ENCODE measurements at places on chromosomes 5 and 9. TPM values are rescaled to one million over a fixed set of nuclear protein-coding genes. Genes with fewer than 3 reads are reported as not detected.
A peak's percentile ranks its signal among the peaks of the same experiment; 100 is the strongest.

GRCh38 chr9:116939614-116940013 lies 252.5 kb downstream of the TRIM32 start:
- no peaks in the 10 kb centered on the region for H3K36me3 ChIP-seq
- no peak overlapping the region for H3K4me3 ChIP-seq
- H3K27me3 ChIP-seq, result no peaks in the 10 kb centered on the region
- peak; percentile 89 for DNase-seq
- H3K4me1 ChIP-seq, result peaks cover 2% of the 10 kb centered on the region

- peak within 1 kb of the TSS; percentile 55 for H3K27ac ChIP-seq
- H3K4me3 ChIP-seq, result peak within 1 kb of the TSS; percentile 91
- H3K36me3 ChIP-seq, result peaks cover 6% of the 10 kb centered on the region
- peaks cover 2% of the 10 kb centered on the region for H3K4me1 ChIP-seq
These were observed at the start of gene CCNJL for GRCh38 chr5:160312134-160312959. Gene CCNJL (minus strand): TSS chr5:160312564. CDS start chr5:160311923, 641 bp downstream.

The CAVIN4 gene
- 4.2 TPM for total RNA-seq

GRCh38 chr9:13282998-13283397 lies 3.5 kb upstream of the MPDZ start:
- no peaks in the 10 kb centered on the region for H3K36me3 ChIP-seq
- H3K4me1 ChIP-seq, result peaks cover 15% of the 10 kb centered on the region
- no peaks in the 10 kb centered on the region for H3K27me3 ChIP-seq
- H3K4me3 ChIP-seq, result no peak overlapping the region
- DNase-seq, result peak; percentile 42

DNA sequence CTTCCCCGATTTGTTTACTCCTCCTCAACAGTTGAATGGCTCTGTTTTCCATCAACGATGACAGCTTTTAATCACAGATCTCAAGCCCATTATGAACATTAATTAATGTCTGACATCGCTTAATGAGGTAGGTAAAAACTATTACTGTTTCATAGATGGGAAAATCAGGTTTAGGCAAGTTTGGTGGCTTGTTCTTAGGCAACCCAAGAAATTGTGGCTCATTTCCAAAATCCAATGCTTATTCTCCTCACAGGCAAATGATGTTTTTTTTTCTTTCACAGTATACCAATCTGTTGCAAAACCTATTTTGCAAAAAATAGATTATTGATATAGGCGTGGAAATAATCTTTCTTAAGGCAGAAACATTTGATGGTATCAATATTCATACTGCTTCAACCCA lies 70.8 kb upstream of the CHD1 start:
- H3K4me1 ChIP-seq, result no peaks in the 10 kb centered on the region
- DNase-seq, result no peak
- H3K27ac ChIP-seq, result no peak overlapping the region
- no peak overlapping the region for H3K4me3 ChIP-seq

GRCh38 chr5:164360589-164360988 lies 855.2 kb downstream of the MAT2B start:
- H3K27me3 ChIP-seq, result no peaks in the 10 kb centered on the region
- H3K4me3 ChIP-seq, result no peak overlapping the region
- H3K4me1 ChIP-seq, result peaks cover 6% of the 10 kb centered on the region
- no peak overlapping the region for H3K27ac ChIP-seq
- H3K36me3 ChIP-seq, result no peaks in the 10 kb centered on the region
- peak; percentile 63 for DNase-seq

DNA sequence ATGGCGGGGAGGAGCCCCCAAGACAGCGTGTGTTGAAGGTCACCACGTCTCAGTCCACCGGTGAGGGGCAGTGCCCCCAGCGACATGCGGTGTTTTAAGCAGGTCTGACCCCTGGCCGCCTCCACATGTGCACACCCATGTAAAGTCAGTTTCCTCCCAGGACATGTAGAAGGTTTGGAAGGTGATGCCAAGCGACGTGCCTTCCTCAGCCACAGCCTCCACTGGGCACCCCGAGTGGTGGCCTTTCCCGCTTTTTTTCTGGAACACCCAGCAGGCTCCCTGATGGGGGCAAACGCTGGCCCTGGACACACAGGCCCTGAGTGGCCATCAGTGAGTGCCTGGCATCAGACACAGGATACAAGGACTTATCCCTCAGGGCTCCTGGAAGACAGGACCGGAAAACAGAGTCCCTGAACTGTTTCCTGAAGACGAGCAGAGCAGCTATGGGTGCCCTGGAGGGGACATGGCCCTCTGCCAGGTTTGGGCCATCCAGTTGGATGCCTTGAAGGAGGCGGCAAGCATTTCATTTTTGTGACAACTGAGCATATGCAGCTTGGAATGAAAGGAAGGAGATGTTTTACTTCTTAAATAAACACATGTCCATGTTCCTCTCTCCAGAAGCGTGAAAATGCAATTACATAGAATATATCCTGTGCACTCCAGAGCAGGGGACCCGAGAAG lies 275.8 kb upstream of the IRX2 start:
- DNase-seq, result no peak
- H3K27ac ChIP-seq, result no peak overlapping the region
- H3K4me1 ChIP-seq, result no peaks in the 10 kb centered on the region
- H3K27me3 ChIP-seq, result no peaks in the 10 kb centered on the region

The PCDHGA12 gene
- 9.7 TPM for total RNA-seq

DNA sequence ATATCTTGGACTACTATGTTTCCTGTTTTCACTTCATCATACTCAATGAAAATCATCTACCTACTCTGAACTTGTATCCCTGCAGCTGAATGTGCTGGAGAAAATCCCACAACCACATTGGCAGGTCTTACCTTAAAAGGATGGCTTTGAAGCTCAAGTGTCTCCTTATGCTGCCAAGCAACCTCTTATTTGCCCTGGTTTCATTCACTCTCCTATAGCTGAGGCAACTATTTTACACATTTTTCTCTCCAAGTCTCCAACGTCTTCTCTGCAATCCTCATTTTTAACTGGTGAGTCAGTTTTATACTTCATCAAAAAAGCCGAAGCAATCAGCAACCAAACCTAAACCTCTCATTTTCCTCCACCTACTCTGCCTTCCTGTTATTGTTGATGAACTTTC lies 49.7 kb downstream of the POU4F3 start:
- H3K4me3 ChIP-seq, result no peak overlapping the region
- no peaks in the 10 kb centered on the region for H3K4me1 ChIP-seq
- DNase-seq, result peak; percentile 29
- peaks cover 1% of the 10 kb centered on the region for H3K27me3 ChIP-seq

The IGIP gene
- 5.0 TPM for total RNA-seq

- peaks cover 45% of the 10 kb centered on the region for H3K36me3 ChIP-seq
- DNase-seq, result no peak
- no peaks in the 10 kb centered on the region for H3K4me1 ChIP-seq
- no peaks in the 10 kb centered on the region for H3K27me3 ChIP-seq
- H3K4me3 ChIP-seq, result no peak overlapping the region
These were observed 42.9 kb upstream of the FBXW11 start for GRCh38 chr5:172049226-172049796.

- H3K27me3 ChIP-seq, result no peaks in the 10 kb centered on the region
- H3K36me3 ChIP-seq, result no peaks in the 10 kb centered on the region
These were observed 56.3 kb downstream of the ST8SIA4 start for GRCh38 chr5:100846772-100847171.

DNA sequence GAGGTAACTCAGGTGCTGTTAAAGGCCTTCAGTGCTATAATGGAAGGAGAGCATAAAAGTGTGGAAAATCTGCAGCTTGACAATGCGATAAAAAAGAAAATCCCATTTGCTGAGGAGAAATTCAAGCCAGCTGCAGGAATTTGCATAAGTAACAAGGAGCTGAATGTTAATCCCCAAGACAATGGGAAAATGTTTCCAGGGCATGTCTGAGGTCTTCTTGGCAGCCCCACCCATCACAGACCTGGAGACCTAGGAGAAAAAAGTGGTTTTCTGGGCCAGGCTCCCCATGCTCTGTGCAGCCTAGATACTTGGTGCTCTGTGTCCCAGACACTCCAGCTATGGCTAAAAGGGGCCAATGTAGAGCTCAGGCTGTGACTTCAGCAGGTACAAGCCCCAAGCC lies 1159.6 kb downstream of the CDH18 start:
- no peak overlapping the region for H3K4me3 ChIP-seq
- no peaks in the 10 kb centered on the region for H3K27me3 ChIP-seq
- DNase-seq, result no peak
- H3K4me1 ChIP-seq, result no peaks in the 10 kb centered on the region
- H3K36me3 ChIP-seq, result no peaks in the 10 kb centered on the region

DNA sequence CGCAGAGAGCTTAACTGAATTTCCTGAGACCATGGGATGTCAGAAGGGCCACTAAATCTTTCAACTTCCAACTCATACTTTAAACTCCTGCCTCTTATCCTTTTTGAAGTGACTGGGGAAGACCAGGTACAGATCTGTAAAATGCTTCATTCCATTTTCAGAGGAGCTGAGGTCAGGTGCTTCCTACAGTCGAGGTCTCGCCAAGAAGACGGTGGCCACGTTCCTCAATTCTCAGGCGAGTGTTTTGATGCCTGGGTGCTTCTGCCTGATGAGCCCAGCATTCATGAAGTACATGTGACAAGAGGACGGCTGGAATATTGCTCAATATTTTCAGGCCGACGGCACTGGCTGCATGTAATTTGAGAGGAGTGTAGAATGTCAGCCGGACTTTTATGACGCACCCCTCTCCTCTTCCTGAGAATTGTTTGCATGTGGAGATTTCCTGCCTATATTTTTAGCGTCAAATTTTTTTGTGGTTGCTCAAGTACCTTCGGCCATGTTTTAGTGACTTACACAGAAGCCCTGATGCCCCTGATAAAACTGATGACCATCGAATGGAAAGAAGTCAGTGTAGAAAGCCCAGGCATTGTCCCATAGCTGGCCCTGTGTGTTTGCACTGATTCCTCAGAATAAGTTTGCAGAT lies 38.8 kb upstream of the GLRX start:
- H3K27ac ChIP-seq, result peak overlapping the region; percentile 94
- H3K4me1 ChIP-seq, result peaks cover 46% of the 10 kb centered on the region
- no peaks in the 10 kb centered on the region for H3K27me3 ChIP-seq
- DNase-seq, result peak; percentile 100

DNA sequence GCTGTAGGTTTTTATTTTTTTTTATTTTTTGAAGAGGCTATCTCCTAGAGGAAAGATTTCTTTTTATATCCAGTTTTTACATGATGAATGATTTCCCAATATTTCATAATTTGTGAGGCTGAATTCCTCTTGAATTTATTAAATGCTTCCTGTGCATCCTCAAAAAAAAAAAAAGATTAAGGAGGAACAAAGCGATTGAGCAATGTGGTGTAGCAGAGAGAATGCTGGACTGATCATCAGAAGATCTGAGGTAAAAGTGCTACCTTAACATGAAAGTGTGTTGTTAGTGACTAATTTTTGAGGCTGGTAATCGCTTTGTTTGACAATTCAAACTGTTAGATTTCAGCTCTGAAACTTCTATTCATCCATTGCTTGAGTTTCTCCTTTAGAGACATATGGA lies 125.1 kb downstream of the ESM1 start:
- no peak overlapping the region for H3K27ac ChIP-seq
- H3K4me3 ChIP-seq, result no peak overlapping the region
- H3K27me3 ChIP-seq, result no peaks in the 10 kb centered on the region
- peaks cover 8% of the 10 kb centered on the region for H3K4me1 ChIP-seq

The NR6A1 gene
- total RNA-seq, result 0.36 TPM

The TRAF2 gene
- 6.6 TPM for total RNA-seq

- DNase-seq, result no peak
- peaks cover 3% of the 10 kb centered on the region for H3K36me3 ChIP-seq
- H3K27ac ChIP-seq, result no peak overlapping the region
- H3K4me3 ChIP-seq, result peak overlapping the region; percentile 90
- H3K4me1 ChIP-seq, result peaks cover 7% of the 10 kb centered on the region
- H3K27me3 ChIP-seq, result no peaks in the 10 kb centered on the region
These were observed 598 bp upstream of the KIAA1191 start for GRCh38 chr5:176362233-176362490.

DNA sequence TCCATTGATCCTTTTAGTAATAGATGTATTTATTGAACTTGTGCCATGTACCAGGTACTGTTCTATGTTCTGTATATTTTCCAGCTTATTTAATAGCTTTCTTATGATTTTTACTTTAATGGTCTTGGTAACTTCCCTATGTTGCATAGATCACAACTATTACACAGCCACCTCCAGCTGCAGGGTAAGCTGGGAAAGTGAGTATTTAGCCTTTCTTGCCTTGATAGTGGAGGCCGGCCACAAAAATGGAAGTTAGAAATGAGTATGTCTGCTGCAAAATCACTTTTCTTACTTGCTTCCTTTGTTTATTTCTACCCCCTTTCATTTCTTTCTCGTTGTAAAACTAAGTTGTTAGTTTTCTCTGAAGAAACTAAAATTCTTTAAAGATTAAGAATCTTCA lies 43.1 kb upstream of the ANKDD1B start:
- H3K27ac ChIP-seq, result no peak overlapping the region

The HAND1 gene
- total RNA-seq, result not detected

The DIRAS2 gene
- not detected for total RNA-seq

The LHFPL2 gene
- 11.3 TPM for total RNA-seq

The GMCL2 gene
- total RNA-seq, result not detected

- H3K27me3 ChIP-seq, result no peaks in the 10 kb centered on the region
- no peaks in the 10 kb centered on the region for H3K4me1 ChIP-seq
- no peak overlapping the region for H3K4me3 ChIP-seq
- H3K27ac ChIP-seq, result no peak overlapping the region
- DNase-seq, result no peak
These were observed 16.6 kb downstream of the ZNF131 start for GRCh38 chr5:43137326-43137725.

The PCDHB10 gene
- total RNA-seq, result 0.18 TPM
